ENCODE measurements at places on chromosomes 2 and 18.
A peak's percentile ranks its signal among the peaks of the same experiment; 100 is the strongest.

- no peak for DNase-seq
These were observed 85.9 kb upstream of the KLF7 start for GRCh38 chr2:207251573-207252192.

DNA sequence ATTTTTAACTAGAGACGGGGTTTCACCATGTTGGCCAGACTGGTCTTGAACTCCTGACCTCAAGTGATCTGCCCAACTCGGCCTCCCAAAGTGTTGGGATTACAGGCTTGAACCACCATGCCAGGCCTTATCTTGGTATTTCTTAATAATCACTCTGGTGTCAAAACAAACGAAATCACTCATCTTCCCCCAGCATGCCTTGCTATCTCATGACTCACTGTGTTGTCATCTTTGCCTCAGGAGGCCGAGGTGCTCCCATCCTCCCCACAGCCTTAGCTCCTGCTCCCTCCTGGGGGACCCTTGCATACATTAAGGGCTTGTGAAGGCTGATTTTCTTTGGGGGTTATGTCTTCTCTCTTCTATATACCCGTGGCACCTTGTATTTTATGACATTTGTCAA lies 250.1 kb upstream of the DPP10 start:
- DNase-seq = no peak

DNA sequence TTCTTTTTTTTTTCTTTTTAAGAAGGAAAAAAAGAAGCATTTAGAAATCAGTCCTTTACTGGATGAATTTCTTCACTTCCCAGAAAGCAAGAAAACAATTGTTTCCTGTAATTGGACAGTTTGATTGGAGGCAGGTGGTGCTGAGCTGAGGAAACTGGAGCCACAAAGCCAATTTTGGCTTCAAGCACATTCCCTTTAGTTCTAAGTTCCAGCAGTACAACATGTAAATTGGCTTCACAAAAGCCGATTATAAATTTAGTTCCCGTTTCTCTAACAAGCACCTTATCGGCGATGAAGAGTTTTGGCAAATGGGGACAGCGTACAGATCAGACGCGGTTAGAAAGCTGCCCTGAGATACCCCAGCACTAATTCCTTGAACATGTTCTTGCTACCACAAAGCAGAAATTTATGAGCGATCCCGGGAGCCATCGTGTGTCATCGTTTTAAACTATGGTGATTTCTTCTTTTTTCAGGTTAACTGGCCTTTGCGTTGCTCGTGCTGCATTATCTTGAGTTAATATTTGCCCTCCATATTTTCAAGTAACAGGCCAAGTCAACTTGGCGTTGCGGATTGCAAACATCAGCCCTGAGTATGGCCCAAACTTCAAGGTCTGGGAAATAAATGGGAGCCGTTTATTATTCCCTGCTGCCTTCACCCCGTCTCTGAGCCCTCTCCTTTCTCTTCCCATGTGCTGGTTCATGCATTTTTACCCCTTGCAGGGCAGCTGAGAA lies 190.4 kb upstream of the ID2 start:
- no peak for DNase-seq

- no peak for DNase-seq
These were observed 9.1 kb downstream of the TET3 start for GRCh38 chr2:73993778-73994177.

GRCh38 chr18:8726963-8727705 lies 21.8 kb downstream of the MTCL1 start:
- no peak for DNase-seq

- no peak for DNase-seq
These were observed 39.8 kb upstream of the SESTD1 start for GRCh38 chr2:179304424-179304823.

GRCh38 chr2:105287692-105288091 lies 41.8 kb downstream of the TGFBRAP1 start:
- DNase-seq = no peak

- DNase-seq = no peak
These were observed 42.3 kb upstream of the FHOD3 start for GRCh38 chr18:36255072-36255698.

DNA sequence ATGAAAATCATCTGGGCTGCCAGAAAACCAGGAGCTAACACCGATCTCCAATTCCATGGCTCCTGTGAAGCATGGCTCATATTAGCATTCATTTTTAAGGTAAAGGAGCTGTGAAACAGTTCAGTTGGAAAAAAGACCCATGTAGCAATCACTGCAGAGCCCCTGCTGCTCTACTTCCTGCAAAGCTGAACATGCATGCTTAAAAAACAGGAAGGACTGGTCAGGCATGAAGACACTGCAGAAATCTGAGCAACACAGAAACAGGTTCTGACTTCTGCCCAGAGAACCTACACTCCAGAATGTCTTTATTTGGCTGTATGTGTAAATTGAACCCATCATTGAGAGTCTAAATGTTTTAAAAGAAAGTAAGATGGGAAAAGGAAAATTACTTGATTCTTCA lies 950.6 kb downstream of the DCDC2C start:
- no peak for DNase-seq

DNA sequence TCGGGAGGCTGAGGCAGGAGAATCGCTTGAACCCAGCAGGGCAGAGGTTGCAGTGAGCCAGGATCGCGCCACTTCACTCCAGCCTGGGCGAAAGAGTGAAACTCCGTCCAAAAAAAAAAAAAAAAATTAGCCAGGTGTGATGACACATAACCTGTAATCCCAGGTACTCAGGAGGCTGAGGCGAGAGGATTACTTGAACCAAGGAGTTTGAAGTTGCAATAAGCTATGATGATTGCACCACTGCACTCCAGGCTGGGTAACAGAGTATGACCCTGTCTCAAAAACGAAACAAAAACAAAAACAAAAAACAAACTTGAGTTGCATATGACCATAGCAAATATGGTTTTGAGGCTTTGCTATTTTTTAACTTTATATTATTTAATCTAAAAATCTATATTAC lies 25.8 kb downstream of the SANBR start:
- DNase-seq = no peak

DNA sequence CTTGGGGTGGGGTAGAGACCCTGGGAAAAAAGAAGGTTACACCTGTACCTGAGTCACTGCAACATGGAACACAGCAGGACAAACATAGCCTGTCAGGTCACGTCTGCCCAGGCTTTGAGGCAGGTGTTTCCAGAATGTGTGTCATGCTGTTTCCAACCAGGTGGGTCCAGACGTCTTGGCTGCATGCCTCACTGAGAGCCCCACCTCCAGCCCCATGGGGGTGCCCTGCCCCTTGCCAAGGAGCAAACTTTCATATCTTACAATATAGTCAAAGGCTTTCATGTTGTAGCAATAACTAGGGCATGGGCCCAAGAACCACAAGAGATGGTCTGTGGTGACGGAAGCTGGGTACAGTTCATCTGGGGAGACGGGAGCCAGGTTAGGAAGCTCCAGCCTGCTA lies 499.7 kb downstream of the BCL11A start:
- DNase-seq = no peak

GRCh38 chr2:120220756-120221155 lies 2.4 kb downstream of the TMEM185B start:
- no peak for DNase-seq

GRCh38 chr2:83015900-83016299 lies 1443.2 kb downstream of the SUCLG1 start:
- DNase-seq = no peak

GRCh38 chr18:35345460-35345921 lies 1.3 kb upstream of the ZNF24 start:
- no peak for DNase-seq

DNA sequence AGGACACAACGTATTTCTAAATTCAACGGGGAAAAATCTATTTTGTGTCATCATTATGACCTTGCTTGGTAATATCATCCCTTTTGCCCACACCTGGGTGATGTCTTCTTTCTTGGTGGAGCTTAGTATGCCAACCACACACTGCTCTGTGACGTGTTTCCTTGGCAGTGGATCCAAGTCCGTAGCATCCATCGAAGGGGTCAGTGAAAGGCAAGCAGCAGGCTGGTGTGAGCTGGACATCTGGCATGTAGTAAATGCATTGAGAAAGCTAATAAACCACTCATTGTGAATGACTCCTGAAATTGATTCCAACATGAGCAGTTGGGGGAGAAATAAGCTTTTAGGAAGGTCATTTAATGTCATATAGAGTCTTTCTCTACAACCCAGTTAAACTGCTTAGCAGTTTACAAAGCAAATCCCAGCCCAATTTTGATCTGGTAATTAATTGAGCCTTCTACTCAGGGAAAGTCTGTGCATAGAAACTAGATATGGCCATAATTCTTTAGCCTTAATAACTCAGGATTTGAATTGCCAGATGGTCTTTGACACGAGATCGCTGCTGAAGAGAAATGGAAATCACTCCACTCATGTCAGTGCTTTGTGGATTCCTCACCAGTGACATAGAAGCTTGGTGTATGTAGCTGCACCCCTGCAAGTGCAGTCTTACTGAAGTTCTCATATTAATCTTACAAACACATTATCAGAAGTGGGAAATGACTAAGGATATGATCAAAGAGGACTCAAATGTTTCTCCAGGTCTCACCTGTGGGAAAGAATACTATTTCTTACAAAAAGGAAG lies 494.8 kb downstream of the CMPK2 start:
- DNase-seq = no peak

- DNase-seq = no peak
These were observed 89.9 kb downstream of the SOX11 start for GRCh38 chr2:5782103-5782502.

- DNase-seq = no peak
These were observed 10.2 kb downstream of the PREPL start for GRCh38 chr2:44351088-44351487.

DNA sequence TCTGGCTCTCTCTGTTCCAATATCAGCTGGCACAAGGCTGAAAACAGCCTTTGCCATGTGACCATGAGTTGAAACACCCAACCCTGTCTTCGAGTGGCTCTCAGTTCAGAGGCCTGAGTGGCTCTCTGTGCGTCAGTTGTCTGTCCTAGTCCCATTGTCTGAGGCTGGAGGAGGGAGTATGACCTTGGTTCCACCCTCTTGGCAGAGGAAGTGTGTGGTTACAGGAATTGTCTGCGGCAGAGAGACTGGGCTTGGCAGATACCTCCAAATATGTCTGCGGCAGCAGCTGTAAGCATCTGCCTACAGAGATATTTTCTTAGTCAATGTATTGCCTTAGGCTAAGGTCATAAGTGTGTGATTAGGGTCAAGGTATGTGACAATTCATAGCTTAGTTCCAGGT lies 32.6 kb downstream of the CNGA3 start:
- peak; percentile 73 for DNase-seq

DNA sequence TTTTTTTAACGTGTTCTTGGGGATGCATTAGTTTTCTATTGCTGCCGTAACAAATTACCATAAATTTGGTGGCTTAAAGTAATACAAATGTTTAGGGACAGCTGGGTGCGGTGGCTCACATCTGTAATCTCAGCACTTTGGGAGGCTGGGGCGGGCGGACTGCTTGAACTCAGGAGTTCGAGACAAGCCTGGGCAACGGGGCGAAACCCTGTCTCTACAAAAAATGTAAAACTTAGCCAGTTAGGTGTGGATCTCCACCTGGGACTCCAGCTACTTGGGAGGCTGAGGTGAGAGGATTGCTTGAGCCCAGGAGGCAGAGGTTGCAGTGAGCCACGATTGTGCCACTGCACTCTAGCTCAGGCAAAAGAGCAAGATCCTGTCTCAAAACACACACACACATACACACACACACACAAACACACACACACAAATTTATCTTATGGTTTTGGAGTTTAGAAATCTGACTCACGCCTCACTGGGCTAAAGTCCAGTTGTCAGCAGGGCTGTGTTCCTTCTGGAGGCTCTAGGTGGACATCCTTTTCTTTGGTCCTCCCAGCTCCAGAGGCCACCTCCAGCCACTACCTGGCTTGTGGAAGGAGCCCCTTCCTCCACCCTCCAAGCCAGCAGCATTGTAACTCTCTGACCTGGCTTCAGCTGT lies 76.1 kb downstream of the SEPTIN10 start:
- DNase-seq = no peak

DNA sequence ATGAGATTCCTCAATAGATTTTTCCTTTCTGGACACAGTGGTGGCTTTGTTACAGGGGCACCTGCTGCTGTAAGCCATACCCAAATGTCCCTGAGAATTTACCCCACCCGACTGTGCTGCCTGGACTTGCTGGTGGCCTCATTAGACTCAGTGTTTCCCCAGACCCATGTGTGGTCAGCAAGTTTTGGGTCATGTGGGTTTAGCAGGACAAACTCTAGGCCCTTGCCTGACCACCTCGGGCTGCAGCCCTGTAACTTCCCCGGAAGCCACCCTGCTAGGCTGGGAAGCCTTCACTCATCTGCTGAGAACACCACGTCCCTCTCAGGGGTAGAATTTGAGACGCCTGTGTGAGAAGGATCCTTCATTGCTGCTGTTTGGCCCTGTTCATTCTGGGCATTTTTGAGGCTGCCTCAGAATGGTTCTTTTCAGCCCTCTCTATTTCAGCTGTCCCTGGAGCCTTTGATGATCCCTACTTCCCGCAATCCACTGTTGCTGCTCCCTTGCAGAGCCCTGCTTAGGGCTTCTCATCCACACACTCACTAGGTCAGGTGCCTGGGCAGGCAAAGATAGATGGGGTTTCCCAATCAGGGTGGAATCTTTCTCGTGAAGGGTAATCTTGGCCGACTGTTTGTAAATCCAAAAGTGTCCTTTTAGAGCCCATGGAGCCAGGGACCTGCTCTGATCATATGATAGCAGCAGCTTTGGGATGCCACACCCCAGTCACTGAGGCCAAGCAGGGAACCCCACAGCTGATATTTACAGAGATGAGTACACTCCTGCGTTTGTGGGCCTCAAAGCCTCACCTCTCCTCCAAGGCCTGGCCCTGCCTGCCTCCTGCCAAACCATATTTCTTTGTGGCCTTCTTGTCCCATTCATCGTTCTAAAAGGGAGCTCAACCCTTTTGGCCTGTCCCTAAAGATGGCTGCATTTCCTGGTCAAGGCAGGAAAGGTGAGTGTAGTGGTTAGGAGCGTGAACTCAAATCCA lies 6.7 kb downstream of the EHD3 start:
- no peak for DNase-seq

DNA sequence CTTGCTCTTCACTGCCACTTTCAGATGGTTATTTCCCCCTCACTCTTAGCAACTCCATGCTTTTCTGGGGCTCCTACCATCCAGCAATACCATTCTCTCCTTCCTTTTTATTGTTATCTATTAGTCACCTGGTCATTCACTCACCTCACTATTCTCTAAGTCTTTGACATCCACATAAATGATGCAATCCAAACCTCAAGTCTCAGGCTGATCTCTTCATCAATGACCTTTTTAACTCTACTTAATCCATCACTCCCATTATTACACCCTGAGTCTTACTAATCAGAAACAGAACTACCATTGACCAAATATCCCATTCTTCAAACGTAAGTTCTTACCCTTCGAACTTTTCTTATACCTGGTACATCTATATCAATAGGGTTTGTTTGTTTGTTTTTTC lies 79.7 kb downstream of the ITSN2 start:
- DNase-seq = no peak
